ENCODE measurements at places on chromosomes 7 and 10.

GRCh38 chr10:91689731-91690168 is 56.9 kb upstream of the PPP1R3C start:
- H3K4me3 ChIP-seq = no peak overlapping the region
- no peaks in the 10 kb centered on the region for H3K36me3 ChIP-seq
- no peaks in the 10 kb centered on the region for H3K27me3 ChIP-seq
- H3K4me1 ChIP-seq = peaks cover 5% of the 10 kb centered on the region
- H3K27ac ChIP-seq = no peak overlapping the region
- no peak for DNase-seq

GRCh38 chr10:49083261-49083660 is 32.1 kb downstream of the VSTM4 start:
- no peaks in the 10 kb centered on the region for H3K36me3 ChIP-seq
- peaks cover 6% of the 10 kb centered on the region for H3K4me1 ChIP-seq
- peaks cover 9% of the 10 kb centered on the region for H3K27me3 ChIP-seq
- H3K27ac ChIP-seq = no peak overlapping the region

DNA sequence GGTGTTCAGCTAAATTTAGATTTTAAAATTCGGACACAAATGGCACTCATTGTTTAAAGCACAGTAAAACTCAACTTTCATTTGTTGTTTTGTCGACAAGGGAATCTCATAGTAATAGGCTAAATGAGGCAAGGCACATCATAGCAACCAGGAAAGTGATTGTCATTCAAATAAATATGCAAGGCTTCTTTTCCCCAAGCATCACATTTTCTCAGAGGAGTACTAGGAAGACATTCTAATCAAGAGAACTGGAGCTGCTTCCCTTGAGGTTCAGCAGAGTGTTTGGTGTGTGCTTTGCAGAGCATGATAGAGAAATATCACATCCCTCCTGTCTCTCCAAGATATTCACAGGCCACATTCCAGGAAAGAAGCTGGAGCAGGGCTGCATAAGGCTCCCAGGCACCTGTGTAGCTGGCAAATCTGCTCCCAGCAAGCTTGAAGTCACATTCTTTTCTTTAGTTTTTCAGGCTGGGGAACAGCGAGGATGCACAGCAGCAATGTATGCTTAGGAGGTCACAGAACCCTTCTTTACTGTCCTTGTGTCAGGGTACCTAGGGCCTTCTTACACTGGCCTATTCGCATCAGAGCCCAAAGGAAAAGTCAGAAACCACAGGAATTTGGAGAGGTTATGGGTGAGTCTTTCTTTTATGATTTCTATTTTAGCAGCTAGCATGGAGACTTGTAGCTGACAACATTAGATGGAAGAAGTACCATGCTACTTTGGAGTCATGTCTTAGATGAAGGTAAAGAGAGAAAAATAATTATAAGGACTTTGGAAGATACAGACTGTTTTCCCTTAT is 95.9 kb upstream of the HDAC9 start:
- H3K36me3 ChIP-seq = no peaks in the 10 kb centered on the region
- DNase-seq = no peak
- no peak overlapping the region for H3K27ac ChIP-seq
- H3K27me3 ChIP-seq = no peaks in the 10 kb centered on the region
- H3K4me3 ChIP-seq = no peak overlapping the region
- no peaks in the 10 kb centered on the region for H3K4me1 ChIP-seq

- peaks cover 7% of the 10 kb centered on the region for H3K4me1 ChIP-seq
- peaks cover 2% of the 10 kb centered on the region for H3K36me3 ChIP-seq
- H3K27me3 ChIP-seq = peaks cover 68% of the 10 kb centered on the region
- H3K4me3 ChIP-seq = no peak overlapping the region
Observed at GRCh38 chr10:11701451-11702095, 40.6 kb upstream of the ECHDC3 start.

GRCh38 chr7:129366-130221 is 62.8 kb upstream of the FAM20C start:
- H3K36me3 ChIP-seq = no peaks in the 10 kb centered on the region
- H3K27ac ChIP-seq = no peak overlapping the region
- H3K4me1 ChIP-seq = no peaks in the 10 kb centered on the region
- no peak overlapping the region for H3K4me3 ChIP-seq

DNA sequence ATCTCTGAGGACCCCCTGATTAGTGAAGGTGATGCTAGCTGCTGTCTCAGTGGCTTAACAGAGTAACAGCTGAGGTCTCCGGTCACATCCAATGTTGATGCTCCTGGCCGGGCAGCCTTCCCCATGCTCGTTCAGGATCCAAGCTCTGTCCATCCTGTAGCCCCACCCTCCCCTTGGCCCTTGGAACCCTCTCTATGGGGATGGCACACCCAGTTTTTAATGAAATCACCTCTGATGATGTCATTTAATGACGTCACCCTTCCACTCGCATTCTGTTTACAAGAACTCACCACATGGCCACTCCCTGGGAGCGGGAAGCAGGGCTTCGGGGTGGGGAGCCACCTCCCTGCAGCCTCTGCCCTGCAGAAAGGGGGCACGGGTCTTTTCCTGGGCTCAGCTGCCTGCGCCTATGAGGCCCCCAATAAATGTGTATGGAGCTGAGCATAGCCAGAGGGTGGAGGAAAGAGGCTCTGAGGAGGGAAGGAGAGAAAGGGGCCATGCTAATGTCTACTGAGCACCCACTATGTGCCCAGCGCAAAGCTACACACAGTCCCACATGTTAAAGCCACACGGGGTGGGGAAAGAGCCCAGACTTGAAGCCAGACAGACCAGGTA is 95.5 kb downstream of the OAT start:
- no peaks in the 10 kb centered on the region for H3K4me1 ChIP-seq
- no peak overlapping the region for H3K4me3 ChIP-seq
- H3K27ac ChIP-seq = no peak overlapping the region
- no peak for DNase-seq
- H3K36me3 ChIP-seq = no peaks in the 10 kb centered on the region
- H3K27me3 ChIP-seq = no peaks in the 10 kb centered on the region

GRCh38 chr10:125662584-125662983 is 20.4 kb downstream of the TEX36 start:
- no peak overlapping the region for H3K27ac ChIP-seq
- H3K27me3 ChIP-seq = no peaks in the 10 kb centered on the region
- no peak overlapping the region for H3K4me3 ChIP-seq
- DNase-seq = no peak
- H3K4me1 ChIP-seq = no peaks in the 10 kb centered on the region

GRCh38 chr7:124907490-124907889 is 22.1 kb downstream of the POT1 start:
- peaks cover 19% of the 10 kb centered on the region for H3K36me3 ChIP-seq
- no peaks in the 10 kb centered on the region for H3K27me3 ChIP-seq
- DNase-seq = no peak

- no peak for DNase-seq
- H3K27me3 ChIP-seq = no peaks in the 10 kb centered on the region
- H3K27ac ChIP-seq = no peak overlapping the region
- no peaks in the 10 kb centered on the region for H3K36me3 ChIP-seq
Observed at GRCh38 chr7:52799817-52800216, 235.6 kb upstream of the POM121L12 start.

- peaks cover 14% of the 10 kb centered on the region for H3K4me1 ChIP-seq
- H3K27ac ChIP-seq = no peak within 1 kb of the TSS
- peak within 1 kb of the TSS; percentile 38 for H3K4me3 ChIP-seq
- H3K36me3 ChIP-seq = no peaks in the 10 kb centered on the region
- H3K27me3 ChIP-seq = peaks cover 97% of the 10 kb centered on the region
Observed at GRCh38 chr10:124092860-124093773, at the start of gene CHST15. CHST15 (minus strand) TSS chr10:124093598; CDS start chr10:124046212, 47,386 bp downstream.
